ENCODE measurements at places on chromosomes 4 and X. TPM values are rescaled to one million over a fixed set of nuclear protein-coding genes. Genes with fewer than 3 reads are reported as not detected.

GRCh38 chrX:133668225-133668931, 253.1 kb upstream of the GPC4 start:
- no peak for DNase-seq
- H3K4me1 ChIP-seq, result peaks cover 25% of the 10 kb centered on the region
- H3K27ac ChIP-seq, result no peak overlapping the region
- no peaks in the 10 kb centered on the region for H3K27me3 ChIP-seq
- no peak overlapping the region for H3K4me3 ChIP-seq
- no peaks in the 10 kb centered on the region for H3K36me3 ChIP-seq

GRCh38 chr4:140088323-140088967, 65.5 kb downstream of the MAML3 start:
- no peaks in the 10 kb centered on the region for H3K27me3 ChIP-seq
- H3K4me3 ChIP-seq, result no peak overlapping the region
- no peaks in the 10 kb centered on the region for H3K36me3 ChIP-seq
- peaks cover 52% of the 10 kb centered on the region for H3K4me1 ChIP-seq
- DNase-seq, result no peak

DNA sequence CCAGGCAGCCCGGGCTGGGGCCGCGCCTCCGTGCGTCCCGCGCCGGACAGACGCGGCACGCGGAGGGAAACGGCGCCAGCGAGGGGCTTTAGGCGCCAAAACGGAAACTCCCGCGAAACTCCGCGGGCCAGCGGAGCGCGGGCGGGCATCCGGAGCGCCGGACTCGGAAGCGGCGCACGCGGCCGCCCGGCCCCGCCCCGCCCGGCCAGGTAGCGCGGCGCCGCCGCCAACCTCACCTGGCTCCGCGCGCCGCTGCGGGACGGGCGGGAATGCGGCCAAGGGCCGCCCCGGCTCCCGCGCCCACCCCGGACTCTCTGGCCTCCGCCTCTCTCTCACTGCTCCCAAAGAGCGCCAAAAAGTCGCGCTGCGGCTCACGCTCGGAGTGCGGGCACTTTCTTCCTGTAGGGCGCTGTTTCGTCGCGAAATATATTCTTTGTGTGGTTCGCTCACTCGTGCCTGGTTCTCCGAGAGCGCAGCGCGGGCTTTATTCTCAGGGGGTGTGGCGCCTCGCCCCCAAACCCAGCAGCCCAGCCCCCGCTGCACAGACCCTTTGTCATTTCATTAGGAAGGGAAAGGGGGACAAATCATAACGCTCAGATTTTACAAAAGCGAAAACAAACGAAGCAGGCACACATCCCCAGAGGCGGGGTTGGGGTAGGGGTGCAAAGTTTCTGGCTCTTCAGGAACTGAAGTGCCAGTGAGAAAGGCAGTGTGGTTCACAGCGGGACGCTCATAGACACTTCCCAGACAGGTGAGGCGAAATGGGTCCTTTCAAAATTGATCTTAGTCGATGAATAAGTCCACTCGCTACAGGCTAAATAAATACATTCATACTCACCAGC, 961 bp upstream of the MBNL3 start:
- DNase-seq, result no peak
- no peaks in the 10 kb centered on the region for H3K27me3 ChIP-seq
- no peaks in the 10 kb centered on the region for H3K4me1 ChIP-seq
- H3K36me3 ChIP-seq, result no peaks in the 10 kb centered on the region
- peak overlapping the region; percentile 58 for H3K4me3 ChIP-seq

Gene GAGE12F
- not detected for total RNA-seq

Gene MAOB
- 87.8 TPM for total RNA-seq

Gene TCEAL7
- total RNA-seq, result 10.8 TPM

DNA sequence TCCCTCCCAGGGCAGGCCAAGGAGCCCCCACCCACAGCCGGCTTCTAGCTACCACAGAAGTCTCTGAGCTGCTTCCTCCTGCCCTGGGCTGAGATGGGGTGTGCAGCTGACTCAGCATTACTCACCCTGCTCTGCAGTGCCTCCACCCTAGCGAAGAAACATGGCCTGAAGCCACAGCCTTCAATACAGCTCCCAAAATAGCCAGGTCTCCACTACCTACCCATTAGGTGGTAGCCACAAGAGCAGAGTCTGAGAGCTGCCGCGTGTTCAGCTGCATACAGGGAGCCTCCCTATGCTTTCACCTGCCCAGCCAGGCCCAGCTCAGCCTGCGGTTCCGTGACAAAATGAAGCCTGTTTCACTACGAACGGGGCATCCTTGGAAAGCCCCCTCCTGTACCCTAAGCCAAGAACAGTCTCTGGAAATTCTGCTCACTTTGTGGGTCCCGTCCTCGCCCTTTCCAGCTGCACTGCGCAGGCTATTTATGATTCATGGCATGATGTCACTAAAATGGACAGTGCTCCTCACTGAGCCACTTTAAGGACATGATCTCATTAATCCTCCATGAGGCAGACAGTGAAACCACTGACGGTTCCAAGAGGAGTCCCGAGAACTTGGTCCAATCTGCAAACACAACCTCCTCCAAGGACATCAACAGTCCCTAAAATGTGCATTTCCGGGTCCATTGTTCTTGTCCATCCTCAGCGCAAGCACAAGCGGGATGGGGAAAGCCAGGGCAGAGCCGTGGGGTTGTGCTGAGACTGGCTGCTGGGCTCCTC, 20.2 kb downstream of the WDR1 start:
- peak overlapping the region; percentile 98 for H3K27ac ChIP-seq
- peaks cover 96% of the 10 kb centered on the region for H3K36me3 ChIP-seq
- H3K4me3 ChIP-seq, result no peak overlapping the region
- H3K4me1 ChIP-seq, result peaks cover 97% of the 10 kb centered on the region
- no peak for DNase-seq

DNA sequence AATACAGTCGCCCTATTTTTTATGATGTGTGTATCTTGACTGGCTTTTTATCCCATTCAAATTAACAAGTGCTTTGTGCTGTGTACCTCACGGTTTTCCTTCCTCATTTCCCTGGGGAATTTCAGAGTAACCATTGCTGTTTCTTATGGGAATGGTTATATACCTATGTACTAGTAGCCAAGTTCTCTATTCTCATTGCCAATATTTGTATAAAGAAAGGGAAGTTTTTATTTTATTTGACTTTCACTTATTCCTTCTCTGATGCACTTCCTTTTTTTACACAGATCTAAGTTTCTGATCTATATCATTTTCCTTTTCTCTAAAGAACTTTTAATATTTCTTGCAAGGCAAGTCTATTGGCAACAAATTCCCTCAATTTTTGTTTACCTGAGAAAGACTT, 181.3 kb downstream of the SOWAHB start:
- no peaks in the 10 kb centered on the region for H3K27me3 ChIP-seq
- no peak for DNase-seq
- H3K4me1 ChIP-seq, result peaks cover 61% of the 10 kb centered on the region
- no peak overlapping the region for H3K27ac ChIP-seq
- H3K36me3 ChIP-seq, result no peaks in the 10 kb centered on the region

Gene ERVMER34-1
- 0.17 TPM for total RNA-seq

DNA sequence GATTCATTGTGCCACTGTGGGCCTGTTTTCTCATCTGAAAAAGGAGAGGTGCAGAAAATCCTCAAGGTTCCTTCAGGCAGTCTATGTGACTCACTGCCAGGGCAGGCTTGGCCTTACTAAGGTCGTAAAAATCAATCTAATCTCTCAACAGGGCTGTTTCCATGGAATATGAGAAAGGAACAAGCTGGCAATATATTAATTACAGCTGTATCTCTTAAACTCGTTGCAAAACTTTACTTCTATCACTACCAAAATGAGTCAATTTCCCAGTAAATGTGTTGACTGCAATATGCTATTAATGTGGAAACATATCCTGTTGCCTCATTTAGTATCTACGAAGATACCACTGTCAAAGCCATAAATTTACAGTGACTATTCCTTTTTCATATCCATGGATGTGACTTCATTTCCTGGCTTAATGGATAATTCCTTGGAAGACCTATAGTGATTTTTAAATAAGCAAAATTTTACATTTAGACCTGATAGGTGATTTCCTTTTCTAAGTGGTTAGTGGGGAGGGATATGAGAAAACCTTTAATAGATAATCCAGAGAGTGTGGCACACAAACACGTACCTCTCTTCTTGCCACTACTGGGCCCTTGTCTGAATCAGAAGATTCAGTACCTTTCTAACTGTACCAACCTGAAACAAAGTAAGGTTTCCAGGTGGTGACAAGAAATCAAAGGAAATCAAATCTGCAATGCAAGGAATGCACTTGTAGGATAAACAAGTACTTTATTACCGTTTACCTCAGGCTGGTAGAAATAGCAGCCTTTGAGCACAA, 127.4 kb upstream of the FTHL17 start:
- H3K4me1 ChIP-seq, result no peaks in the 10 kb centered on the region
- H3K36me3 ChIP-seq, result peaks cover 27% of the 10 kb centered on the region
- no peaks in the 10 kb centered on the region for H3K27me3 ChIP-seq
- H3K4me3 ChIP-seq, result no peak overlapping the region

GRCh38 chr4:185290018-185290607, 80.7 kb downstream of the SNX25 start:
- peaks cover 38% of the 10 kb centered on the region for H3K36me3 ChIP-seq
- no peak overlapping the region for H3K27ac ChIP-seq
- no peak overlapping the region for H3K4me3 ChIP-seq
- H3K4me1 ChIP-seq, result peaks cover 5% of the 10 kb centered on the region
- DNase-seq, result no peak

All from esophagus muscularis mucosa (tissue), 4 donors.